ENCODE measurements at places on chromosomes 2 and 18. TPM values are rescaled to one million over a fixed set of nuclear protein-coding genes. Genes with fewer than 3 reads are reported as not detected.

ALLC gene
- total RNA-seq, result not detected

TM4SF20 gene
- not detected for total RNA-seq

SERPINB10 gene
- total RNA-seq, result not detected

MAP3K19 gene
- total RNA-seq, result not detected

MOCOS gene
- total RNA-seq, result 0.18 TPM

Data from activated naive CD4-positive, alpha-beta T cell treated with anti-CD3 and anti-CD28 coated beads, Interleukin-2, amount 10 ng/mL, durations not matched to agents 5 hours and 36 hours (primary cell).